Hair follicle dermal papilla cell (primary cell): ENCODE measurements at places on chromosomes 6 and 20. TPM values are rescaled to one million over a fixed set of nuclear protein-coding genes. Genes with fewer than 3 reads are reported as not detected.

FOXS1 gene
- total RNA-seq, result 0.16 TPM in 1 of 2 replicates, not detected in the other

EDEM2 gene
- 33.8 and 37.4 TPM in 2 replicates for total RNA-seq

BMP2 gene
- total RNA-seq, result 0.73 and 1.8 TPM in 2 replicates

SMLR1 gene
- under 0.01 TPM in 1 of 2 replicates, not detected in the other for total RNA-seq

FERMT1 gene
- 3.8 and 3.9 TPM in 2 replicates for total RNA-seq

IP6K3 gene
- total RNA-seq, result 0.12 and 0.32 TPM in 2 replicates

PLEKHG1 gene
- 0.81 and 4.3 TPM in 2 replicates for total RNA-seq

NOL7 gene
- 28.1 and 42.4 TPM in 2 replicates for total RNA-seq

GSTA3 gene
- not detected in 2 replicates for total RNA-seq

CLVS2 gene
- total RNA-seq, result not detected in 2 replicates

NKX2-4 gene
- not detected in 2 replicates for total RNA-seq

MAS1 gene
- total RNA-seq, result not detected in 2 replicates

FAM83C gene
- total RNA-seq, result under 0.01 TPM in 1 of 2 replicates, not detected in the other

RHAG gene
- total RNA-seq, result not detected in 2 replicates

SALL4 gene
- under 0.01 and 0.16 TPM in 2 replicates for total RNA-seq
